ENCODE measurements at places on chromosomes 2 and 18.

DNA sequence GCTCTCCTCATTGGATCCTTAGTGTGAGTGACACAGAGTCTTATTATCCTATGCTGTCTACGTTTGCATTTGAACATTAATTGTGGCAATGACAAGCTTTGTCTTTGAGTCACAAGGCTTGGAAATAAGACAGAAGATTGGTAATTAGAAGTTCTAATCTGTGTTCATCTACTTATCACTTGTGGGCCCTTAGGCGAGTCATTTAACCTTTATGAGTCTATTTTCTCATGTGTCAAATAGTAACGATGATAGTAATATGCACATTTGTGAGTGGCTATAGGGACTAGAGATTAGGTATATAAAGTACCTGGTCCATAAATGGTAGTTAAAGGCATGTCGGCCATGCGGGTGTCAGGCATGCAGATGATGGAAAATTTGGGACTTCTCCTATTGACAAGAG lies 105.6 kb upstream of the NABP1 start:
- no peak for DNase-seq

- no peak for DNase-seq
These were observed 510.9 kb downstream of the PARD3B start for GRCh38 chr2:205056151-205056561.

- DNase-seq = no peak
These were observed 56.4 kb downstream of the NDUFA10 start for GRCh38 chr2:239968717-239969116.

- no peak for DNase-seq
These were observed 766 bp downstream of the CCDC85A start for GRCh38 chr2:56184500-56185011.

GRCh38 chr2:166891727-166892126 lies 3.4 kb downstream of the XIRP2 start:
- DNase-seq = no peak

DNA sequence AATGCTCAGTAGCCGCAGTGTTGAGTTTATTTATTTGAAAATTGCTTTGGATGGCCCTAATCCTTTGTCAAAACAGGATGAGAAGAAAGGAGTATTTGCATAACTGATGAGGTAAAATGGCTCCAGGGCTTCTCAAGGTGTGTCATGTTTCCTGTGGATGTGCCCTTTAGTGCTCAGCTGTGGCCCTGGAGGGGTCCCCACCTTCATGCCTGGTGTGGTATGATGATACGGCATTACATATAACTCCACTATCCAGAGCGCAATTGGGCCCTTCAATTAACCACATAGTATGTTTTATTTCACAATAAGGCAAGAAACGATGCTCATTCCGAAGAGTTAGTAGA lies 39.8 kb upstream of the TMEM178A start:
- DNase-seq = no peak

GRCh38 chr2:106127282-106127771 lies 66.8 kb downstream of the UXS1 start:
- DNase-seq = no peak

DNA sequence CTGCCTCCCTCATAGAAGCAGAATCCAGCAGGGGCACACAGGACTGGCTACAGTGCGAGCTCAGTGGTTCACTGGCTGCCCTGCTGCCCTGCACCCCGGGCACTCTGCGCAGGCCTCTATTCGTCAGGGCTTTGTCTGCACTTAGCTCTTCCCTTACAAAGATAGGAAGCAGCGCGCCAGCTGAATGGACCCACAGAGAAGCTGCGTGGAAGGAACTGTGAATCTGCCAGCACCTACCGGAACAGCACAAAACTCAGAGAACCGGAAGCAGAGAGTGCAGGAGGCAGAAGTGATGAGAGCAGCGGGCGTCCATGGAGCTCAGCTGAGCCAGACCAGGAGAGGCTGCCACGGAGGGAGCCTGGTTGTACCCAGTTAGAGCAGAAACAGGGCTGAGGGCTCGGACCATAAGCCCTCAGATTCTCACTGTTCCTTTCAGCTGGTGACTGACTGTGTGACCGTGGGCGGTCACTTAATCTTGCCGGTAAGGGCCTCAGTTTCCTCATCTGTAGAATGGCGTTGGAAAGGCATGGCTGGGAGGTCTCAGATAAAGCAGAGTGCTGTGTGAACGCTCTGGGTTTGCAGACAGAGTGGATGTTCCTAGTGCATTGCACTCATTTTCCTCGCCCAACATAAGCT lies 23.1 kb upstream of the SLC66A3 start:
- no peak for DNase-seq

DNA sequence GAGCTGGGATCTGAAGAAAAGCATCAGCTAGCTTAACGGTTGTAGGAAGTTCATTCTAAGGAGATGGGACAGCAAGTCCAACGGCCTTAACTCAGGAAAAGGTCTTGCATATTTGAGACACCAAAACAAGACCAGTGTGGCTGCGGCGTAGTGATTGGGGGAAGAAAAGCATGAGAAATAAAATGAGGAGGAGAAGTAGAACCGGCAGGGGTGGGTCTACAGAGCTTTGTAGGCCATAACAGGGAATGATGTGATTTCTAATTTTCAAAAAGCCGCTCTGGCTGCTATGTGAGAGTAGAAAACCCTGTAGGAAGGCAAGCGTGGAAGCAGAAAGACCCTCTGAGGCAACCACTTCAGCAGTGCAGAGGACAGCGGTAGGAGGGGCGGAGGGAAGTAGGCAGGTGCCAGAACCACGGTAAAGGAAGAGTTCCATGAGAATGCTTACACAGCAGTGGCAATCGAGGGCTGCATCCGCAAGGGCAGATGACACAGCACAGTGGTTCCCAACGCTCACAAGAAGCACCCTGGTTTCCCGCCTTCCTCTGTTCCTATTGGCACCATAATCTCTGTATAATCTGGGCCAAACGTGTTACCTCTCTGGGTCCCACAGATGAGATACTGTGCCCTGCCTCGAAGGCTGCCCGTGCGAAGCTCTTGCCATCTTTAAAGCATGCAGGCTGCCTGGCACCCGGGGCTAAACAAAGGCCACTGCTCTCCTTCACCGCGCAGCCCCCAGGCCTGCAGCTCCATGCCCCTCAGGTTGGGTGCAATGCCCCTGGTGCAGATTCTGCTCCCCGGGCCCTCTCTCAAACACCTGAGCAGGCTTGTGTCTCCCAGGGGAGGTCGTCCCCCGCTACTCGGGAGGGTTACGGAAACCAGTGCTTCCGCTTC lies 795 bp downstream of the ANKRD39 start:
- no peak for DNase-seq

- no peak for DNase-seq
These were observed at the start of gene GAREM2 for GRCh38 chr2:26172871-26173775. TSS of gene GAREM2 (plus strand) at chr2:26173088. CDS start at chr2:26173221, 133 bp downstream.

DNA sequence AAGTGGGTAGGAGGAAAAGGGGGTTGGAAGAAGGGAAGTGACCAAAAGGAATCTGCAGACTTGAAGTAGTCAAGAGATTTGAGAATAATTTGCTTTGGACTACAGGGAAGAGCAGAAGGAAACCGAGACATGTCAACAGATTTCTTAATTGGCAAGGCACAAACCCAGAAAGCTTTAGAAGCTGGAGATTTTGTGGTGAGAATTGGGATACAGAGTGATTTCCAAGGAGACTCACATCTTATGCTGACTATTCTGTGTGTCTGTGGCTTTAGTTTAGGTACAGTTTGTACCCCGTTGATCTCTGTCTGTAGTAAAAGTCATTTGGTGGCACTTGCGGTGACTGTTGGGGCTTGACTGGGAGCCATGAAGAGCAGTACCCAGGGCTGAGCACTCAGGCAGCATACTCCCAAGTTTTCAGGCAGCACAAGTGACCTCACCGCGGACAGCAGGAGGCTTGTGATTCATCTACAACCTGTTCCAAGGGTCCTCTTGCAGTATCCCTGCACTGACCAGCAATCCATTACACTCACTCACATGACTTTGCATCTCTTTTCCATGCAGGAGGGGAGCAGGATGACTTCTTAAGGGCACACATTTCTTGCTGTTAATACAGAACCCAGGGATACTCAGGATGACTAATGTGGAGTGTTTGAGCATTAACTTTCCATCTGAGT lies 97.1 kb upstream of the TNP1 start:
- DNase-seq = no peak

- no peak for DNase-seq
These were observed 6.3 kb downstream of the TNFAIP6 start for GRCh38 chr2:151363709-151364108.

DNA sequence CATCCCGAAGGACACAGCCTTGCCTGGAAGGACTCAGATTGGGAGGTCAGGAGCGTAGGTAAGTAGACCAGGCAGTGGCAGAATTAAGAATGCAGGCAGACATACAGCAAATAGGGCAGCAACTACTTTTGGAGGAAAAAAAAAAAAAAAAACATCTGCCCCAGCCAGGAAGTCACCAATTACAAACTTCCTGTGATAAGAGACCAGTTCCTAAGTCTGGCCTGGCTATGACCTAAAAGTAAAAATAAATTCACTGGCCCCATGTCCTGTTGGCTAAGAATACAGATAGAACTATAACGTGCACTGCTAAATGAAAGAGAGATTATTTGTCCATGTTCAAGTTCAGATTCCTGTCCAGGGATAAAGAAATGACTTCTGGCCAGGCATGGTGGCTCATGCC lies 45.2 kb upstream of the NOSTRIN start:
- DNase-seq = no peak

GRCh38 chr18:23596183-23596582 lies 9.9 kb upstream of the NPC1 start:
- DNase-seq = no peak

- DNase-seq = no peak
These were observed 218.0 kb upstream of the PIEZO2 start for GRCh38 chr18:11367351-11367750.

DNA sequence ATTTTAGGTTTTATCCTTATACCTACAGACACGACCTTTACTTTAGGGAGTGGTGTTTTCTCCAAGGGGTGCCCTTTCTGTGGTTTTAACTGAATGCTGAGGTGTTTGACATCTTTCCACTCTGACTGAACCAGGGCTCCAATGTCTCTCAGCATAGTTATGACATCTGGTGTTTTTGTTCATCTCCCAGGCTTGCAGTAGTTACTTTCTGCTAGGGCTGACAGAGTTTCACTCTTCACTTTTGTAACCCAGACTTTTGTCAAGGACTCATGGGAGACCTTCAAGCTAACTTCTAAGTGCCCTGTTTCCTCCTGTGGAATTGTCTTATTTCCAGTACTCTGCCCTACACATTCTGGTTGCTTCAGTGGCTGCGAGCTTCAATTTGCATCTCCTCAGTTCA lies 103.1 kb downstream of the CCDC85A start:
- no peak for DNase-seq

DNA sequence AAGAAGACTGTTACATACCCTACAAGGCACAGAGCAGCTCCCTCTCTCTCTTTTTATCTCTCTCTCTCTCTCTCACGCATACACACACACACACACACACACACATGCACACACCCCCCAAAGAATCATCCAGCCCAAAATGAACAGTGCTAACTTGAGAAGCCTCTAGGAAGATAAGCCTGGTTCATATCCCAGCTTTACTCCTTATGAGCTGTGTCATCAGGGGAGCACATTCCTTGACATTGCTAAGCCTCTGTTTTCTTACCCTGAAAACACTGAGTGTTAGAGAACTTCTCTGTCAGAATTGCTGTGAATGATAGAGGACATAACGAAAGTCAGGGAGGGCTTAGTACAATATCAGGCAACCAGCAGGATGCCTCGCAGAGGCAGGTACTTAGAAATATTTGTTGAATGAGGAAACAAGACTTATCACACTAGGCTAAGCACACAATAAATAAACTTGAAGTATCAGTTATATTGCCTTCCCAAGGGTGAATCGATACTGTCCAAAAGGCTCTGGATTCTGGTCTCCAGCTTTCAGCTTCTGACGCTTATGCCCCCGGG lies 725.6 kb upstream of the ID2 start:
- no peak for DNase-seq

- DNase-seq = no peak
These were observed 50.5 kb downstream of the XRCC5 start for GRCh38 chr2:216159646-216160045.

DNA sequence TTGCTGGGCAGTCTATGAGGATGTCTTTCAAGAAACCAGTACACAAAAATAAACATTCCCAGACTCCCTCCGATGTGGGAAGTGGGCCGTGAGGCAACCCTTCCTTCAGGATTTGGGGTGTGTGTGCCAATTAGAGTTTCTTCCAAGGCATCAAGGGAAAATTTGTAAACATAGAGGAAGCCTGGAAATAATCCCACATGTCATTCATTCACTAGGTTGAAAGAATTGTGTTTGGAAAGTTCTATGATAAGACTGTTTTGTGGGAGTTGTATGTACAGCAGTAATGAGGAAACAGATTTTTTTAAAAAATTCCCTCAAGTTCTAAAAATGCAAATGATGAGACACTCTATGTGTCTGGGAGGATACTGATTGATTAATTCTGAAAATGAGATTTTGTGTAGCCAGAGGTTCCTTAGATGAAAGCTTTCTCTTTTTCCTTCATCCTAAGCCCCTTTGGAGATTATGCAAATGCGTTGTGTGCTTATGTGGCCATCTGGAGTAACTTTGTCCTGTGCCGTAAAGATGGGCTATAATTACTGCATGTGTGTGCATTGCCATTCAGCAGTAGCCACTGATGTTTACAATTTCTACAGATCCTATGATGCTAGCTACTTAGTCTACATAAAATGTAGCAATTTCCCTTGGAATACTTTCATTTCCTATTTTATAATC lies 107.8 kb upstream of the TPO start:
- no peak for DNase-seq

GRCh38 chr2:15822151-15823044 lies 118.0 kb upstream of the MYCN start:
- no peak for DNase-seq

- DNase-seq = no peak
These were observed 28.5 kb downstream of the HRH4 start for GRCh38 chr18:24488824-24489493.
